ENCODE measurements at places on chromosomes 5 and 9. TPM values are rescaled to one million over a fixed set of nuclear protein-coding genes. Genes with fewer than 3 reads are reported as not detected.

The CDH18 gene
- 6.4 TPM for total RNA-seq

The S1PR3 gene
- 7.2 TPM for total RNA-seq

The SLF1 gene
- total RNA-seq, result 34.9 TPM

DNA sequence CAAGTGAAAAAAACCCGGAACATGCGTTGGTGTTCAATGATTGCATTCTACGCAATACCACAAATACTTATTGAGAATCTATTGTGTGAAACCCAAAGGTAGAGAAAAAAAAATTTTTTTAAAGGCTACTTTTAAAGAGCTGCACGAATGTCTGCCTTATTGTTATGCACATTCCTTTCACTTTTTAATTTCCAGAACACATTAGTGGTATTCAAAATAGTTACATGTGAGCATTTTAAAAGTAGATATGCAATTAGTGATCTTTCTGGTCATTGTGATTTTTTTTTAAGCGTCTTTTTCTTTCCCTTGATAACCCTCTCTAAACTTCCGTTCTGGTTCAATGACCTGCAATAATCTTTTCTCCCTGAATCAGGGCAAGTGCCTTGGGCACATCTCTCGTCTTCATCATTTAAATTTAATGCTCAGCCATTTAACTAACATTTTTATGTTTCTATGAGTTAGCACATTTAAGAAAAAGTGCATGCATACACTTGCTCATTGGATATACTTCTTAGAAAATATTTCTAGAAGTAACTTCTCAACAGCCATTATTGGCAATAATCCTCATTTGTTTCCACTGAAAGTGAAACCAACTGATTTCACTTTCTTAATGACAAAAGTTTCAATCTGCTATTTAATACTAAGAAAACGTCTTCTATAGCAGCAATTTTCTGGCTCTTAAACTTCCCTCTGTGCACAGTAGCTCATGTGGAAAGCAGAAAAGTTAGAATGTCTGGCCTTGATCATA, 80.3 kb downstream of the CDH6 start:
- DNase-seq, result no peak

The FGD3 gene
- total RNA-seq, result 12.8 TPM

DNA sequence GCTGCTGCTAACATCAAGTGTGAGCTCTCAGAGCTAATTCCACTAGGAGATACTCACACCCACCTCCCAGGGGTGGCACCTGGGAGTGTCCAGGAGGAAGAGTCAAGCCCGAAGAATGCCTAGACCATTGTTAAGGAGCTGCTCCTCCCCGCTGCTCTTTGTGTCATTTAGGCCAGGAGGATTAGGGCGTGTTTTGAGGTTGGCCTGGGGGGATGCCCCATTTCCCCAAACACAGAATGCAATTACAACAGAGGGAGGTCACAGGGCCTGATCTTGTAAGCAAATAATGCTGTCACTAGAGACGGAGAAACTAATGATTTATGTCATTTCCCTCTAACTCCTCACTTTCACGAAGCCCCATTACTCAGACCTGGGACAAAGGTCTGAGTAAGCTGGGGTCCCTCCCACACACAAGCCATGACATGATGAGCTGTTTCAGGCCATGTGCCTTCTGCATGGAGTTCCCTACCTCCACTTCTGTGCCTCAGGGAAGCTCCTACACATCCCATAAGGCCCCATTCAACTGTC, 312.5 kb downstream of the ACTL7B start:
- DNase-seq, result no peak

DNA sequence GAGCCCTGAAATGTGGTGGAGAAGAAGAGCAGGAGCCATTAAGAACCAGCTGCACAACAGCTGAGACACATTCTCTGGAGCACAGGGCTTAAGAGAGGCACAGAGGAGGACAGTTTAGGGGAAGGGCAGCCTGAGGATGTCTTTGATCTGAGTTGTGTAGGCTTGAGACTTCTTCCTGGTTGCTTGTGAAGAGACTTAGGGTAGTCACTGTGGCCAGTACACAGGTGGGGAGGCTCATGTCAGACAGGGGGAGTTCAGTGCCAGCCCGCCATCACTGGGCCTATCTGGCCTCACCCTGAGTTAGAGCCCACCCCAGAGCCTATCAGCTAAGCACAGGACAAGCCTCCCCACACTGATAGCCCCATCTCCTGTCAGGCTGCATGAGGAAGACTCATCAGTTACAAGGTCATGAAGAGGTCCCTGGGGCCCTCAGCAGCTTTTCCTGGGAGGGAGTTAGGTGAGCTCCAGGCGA, 19.8 kb downstream of the SLC22A4 start:
- no peak for DNase-seq

The HBEGF gene
- total RNA-seq, result 23.9 TPM

DNA sequence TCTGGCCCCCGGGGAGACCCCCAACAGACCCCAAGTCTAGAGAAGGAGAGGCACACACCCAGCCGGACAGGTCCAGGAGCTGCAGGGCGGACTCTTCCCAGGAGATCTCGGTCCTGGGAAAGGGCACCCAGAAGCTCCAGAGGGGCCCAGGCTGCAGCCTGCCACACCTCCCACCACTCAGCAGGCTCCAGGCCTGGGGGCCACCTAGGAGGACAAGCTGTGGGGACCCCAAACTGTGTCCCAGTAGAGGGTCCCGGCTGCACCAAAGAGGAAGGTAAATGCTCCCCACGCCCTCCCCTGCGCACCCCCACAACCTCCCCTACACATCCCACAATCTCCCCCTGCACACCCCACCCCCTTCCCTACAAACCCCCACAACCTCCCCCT, 48.5 kb downstream of the PLEKHG4B start:
- no peak for DNase-seq

DNA sequence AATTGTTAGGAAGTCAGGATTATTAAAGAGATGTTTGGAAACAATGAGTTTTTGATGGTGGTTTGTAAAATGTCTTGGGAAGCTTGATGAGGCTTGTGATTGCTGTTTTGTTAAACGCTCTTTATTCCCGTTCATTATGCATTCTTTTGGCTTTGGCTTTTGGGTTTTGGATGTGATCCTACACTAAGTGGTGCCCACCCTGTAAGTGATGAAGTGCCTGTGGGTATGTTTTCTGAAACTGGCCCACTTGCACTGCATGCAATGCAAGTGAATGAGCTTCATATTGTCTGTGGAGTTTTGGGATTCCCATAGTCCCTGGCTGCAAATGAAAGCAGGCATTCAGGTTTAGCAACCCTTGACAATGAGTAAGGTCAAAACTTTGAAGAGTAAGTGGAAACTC, 1035.5 kb upstream of the WWC1 start:
- no peak for DNase-seq

GRCh38 chr5:132849347-132849746, 16.9 kb downstream of the GDF9 start:
- DNase-seq, result no peak

GRCh38 chr9:124502711-124503702, 4.2 kb downstream of the NR5A1 start:
- DNase-seq, result no peak

DNA sequence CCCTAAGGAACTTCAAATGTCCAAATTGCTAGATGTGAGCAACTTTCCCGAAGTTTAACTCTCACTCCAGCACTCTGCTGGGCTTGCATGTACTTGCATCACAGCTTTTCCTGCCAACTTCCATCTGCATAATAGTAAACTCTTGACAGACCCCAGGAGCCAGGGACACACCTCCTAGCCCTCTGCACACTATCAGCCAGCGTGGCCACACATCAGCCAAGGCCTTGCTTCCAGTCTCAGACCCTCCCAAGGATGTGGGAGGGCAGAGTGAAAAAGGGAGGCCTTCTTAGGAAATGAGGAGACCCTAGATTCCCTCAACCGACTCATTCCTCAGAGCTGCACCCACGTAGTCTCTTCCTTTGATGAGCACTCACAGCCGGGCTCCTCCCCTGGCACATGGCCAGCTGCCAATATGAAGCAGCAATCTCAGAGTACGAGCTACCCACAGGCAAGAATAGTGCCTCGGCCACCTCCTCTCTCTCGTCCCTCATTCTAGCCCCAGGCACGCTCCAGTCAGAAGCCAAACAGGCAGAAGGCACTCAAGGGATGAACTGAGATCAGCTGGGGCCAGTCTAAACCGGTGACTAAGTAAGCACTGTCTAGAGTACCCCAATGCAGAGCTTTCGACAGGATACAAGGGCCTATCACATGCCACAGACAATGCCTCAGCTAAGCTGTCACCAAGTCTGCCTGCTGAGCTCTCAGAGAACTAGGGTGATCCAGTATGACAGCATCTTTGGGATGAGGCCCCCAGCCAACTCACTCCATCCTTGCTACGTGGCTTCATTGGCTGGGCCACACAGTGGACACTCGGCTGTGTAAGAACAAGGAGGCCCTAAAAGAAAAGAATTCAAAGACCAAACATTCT, 2.3 kb downstream of the P4HA2 start:
- peak; percentile 75 for DNase-seq

The RGS14 gene
- 39.2 TPM for total RNA-seq

The FBP1 gene
- 4.1 TPM for total RNA-seq

- no peak for DNase-seq
Measured at GRCh38 chr9:128497824-128498610, 6.5 kb upstream of the GLE1 start.

- DNase-seq, result no peak
Measured at GRCh38 chr5:68839019-68839552, 254.7 kb upstream of the SLC30A5 start.

- no peak for DNase-seq
Measured at GRCh38 chr5:174083056-174083827, 37.7 kb downstream of the NSG2 start.

DNA sequence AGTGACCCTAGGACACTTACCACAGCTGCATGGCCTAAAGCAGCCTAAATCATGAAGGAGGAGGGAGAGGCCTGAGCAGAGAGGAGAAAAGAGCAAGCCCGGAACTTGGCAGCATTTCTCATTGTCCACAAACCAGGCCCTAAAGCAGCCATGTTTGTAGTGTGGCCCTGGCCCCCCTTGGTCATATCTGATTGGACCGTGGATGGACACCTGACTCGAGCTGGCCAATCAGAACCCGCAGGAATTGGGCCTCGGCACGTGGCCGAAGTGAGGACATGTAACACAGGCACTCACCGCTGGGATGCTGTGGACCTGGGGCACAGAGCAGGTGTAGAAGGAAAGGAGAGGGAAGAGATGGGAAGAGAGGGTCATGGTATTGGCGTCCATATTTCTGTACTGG, 56.9 kb downstream of the ASS1 start:
- DNase-seq, result peak; percentile 77

GRCh38 chr9:125293134-125293533, 31.5 kb downstream of the GAPVD1 start:
- no peak for DNase-seq

DNA sequence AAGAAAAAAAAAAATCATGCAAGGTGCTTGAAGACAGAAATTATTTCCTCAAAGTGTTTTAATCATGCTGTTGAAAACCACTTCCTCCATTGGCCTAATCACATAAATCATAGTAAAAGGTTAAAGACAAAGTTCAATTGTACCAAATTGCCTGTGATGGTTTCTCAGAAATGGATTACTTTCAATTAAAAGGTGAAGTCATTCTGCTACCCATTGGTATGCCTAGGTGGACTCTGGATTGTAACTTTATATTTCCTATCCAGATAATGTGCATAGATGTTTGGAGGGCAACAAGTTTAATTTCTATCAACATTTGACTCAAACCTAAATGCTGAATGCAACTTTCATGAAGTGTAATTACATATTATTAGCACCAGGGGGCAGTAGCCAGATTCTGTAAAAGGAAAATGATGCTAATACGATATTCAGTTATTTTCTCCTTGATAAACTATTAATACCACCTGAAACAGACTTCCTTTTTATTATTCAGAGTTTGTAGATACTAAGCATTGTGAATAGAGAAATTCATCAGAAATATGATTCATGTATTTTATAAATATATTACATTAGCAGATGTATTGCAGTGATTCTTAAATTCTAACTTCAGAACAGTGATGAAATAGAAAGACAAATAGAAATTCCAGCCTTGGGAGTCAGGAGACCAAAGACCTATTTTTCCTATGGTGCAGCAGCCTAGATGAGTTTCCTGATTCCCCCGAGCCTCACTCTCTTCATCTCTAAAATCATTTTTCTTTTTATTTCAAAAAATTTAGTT, 148.2 kb downstream of the CAAP1 start:
- no peak for DNase-seq

The TMEM267 gene
- total RNA-seq, result 8.1 TPM
